AG20443 (cell line): ENCODE measurements at places on chromosomes 6 and 20.

- DNase-seq, result no peak
Observed at GRCh38 chr6:54099225-54099624, 12.0 kb upstream of the MLIP start.

- no peak for DNase-seq
Observed at GRCh38 chr20:63952769-63953168, 3.4 kb downstream of the UCKL1 start.

DNA sequence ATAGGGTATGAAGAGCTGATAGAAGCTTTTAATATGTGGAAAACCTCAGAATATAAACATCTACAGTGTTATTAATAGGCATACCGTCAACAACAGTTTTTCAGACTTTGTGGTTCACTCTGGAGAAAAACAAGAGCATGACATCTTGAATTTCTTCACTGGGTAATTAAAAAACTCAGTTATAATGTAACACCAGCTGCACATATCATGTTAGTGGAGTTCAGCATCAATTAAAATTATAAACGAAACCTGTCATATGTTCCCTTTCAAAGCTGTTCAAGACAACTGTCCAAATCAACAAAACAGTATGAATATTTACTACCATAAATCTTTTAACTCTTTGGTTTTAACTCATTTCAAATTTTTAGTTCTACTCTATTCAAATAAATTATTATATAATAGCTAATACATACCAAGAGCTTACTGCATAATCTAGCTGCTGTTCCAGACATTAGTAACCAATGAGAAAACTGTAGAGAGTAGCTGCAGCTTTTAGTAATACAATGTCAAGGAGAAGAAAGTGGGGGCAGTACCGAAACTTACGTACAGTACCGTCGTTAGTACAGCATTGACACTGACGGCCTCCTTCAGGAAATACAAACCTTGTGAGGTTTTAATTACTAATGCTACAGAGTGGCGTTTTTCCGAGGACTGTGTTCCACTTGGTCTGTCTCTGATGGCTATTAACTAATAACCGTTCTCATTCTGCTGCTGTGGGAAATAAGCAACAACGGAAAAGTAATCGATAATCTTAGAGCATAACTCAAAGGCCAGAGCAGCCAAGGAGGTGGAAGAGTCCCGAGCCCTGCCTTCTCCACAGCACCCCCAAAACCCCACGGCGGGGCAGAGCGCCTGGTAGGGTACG, 532 bp upstream of the PM20D2 start:
- peak; percentile 29 for DNase-seq

- DNase-seq, result no peak
Observed at GRCh38 chr20:3616250-3616649, 46.9 kb downstream of the GFRA4 start.

GRCh38 chr6:42163981-42164380, 9.2 kb upstream of the GUCA1A start:
- no peak for DNase-seq

DNA sequence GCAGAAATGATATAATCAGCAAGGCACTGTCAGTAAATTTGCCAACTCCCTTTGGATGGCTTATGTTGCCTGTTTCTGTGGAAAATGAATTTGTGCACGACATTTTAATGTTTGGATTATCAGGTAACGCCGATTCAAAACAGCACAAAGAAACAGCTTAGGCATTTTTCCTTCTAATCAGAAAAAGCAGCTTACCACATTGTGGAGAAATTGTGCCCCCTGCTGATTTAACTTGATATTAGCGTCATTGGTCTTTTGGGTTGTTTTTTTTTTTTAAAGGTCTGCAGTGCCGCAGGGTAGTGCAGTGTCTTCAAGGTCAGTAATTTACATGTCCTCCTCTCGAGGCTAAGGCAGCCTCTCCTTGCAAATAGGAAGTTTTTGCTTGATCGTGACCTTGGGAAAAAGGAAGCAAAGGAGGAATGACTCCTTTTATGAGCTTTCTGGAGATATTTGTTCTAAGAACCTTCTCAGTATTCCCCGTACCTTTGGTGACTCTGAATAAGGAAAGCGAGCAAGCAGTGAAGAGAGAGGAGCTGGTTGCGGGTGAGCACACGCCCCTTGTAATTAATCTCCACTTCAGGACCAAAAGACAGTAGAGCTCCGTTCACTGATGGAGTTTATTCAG, 79.1 kb downstream of the ELOVL4 start:
- peak; percentile 72 for DNase-seq

GRCh38 chr6:47713200-47713599, 14.8 kb downstream of the ADGRF4 start:
- DNase-seq, result no peak

GRCh38 chr6:161445021-161445799, 171.3 kb upstream of the AGPAT4 start:
- DNase-seq, result no peak

DNA sequence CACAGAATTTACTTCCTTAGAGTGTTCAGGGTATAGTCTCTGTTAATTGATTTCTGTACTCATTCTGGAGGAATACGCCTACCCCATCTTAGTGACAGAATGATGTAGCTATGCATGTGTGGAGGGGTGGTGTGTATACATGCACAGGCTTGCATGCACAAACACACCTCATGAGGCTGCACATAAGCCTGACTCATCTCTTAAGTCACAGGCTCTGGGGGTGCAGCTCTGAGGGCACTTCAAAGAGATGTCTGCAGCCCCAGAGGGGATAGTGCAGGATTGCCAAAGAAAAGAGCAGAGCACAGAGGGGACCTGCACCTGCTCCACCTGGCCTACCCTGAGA, 24.6 kb downstream of the TBX18 start:
- DNase-seq, result no peak

- no peak for DNase-seq
Observed at GRCh38 chr6:124090491-124090890, 286.8 kb downstream of the NKAIN2 start.

DNA sequence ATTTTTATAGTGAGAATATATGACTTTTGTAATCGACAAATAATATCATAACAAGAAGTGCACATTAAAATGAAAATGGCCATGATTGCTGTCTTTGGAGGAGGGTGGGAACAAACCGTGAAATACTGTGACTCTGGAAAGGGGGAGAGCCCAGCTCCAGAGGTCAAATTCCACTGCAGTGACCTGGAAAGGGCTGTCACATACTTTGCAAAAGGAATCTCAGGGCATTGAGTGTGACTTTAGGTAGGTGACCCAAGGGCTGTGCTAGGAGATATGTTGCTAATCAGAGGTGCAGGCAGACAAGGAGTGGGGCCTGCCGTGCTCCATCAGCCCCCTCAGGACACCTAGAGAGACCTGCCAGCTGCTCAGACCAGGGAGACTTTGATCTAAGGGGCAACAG, 28.1 kb upstream of the BMP7 start:
- DNase-seq, result no peak

- no peak for DNase-seq
Observed at GRCh38 chr20:40331807-40332560, 357.1 kb downstream of the MAFB start.

DNA sequence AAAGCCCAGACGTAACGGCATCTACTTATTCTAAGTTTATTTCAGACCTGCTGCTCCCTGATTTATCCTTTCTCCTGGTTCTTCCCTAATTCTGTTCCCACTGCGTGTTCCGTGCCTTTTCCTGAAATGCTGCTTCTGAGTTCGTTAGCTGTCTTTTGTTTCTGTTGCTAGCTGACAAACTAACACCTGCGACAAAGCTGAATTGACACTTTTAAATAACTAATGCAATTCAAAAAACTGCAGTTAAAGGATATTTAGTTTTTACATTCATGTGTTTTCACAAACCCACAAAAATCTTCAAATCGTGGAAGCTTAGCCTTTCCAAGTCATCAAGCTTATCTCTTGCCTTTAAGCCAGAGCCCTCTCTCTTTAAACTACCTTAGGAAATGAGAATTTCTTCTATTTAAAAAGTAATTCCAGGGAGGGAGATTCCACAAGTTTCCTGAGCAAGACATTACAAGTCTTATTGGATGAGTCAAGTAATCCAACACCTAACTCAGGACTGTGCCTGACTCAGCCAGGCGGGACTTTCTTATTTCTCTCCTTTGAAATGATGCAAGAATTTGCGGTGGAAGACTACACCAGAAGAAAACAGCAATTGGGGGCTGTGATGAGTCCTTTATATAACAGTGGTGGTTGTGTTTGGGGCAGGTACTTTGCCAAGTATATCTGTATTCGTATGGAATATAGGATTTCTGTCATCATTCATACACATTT, 6.3 kb downstream of the ADTRP start:
- peak; percentile 84 for DNase-seq

GRCh38 chr20:36181934-36182603, 27.5 kb downstream of the EPB41L1 start:
- DNase-seq, result peak; percentile 73

DNA sequence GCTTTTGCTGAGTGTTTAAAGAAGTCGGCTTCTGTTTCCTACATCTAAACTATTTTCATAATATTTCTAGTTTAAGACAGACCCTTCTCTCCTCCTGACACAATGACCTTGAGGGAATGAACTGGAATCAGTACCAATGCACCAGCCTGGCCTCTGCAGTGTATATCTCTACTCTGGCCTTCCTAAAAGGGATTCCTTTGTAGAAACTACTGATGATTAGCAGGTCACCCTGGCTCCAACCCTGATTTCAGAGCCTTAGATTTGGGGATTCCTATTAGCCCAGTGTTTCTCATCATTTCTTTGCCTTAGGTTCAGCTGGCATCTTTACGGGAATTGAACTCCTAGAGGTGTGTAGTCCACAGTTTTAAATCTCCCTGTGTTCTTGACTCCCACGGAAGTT, 75.4 kb downstream of the ADGRB3 start:
- DNase-seq, result no peak

GRCh38 chr6:125597411-125598253, 151.8 kb upstream of the HEY2 start:
- no peak for DNase-seq

GRCh38 chr6:99882128-99882702, 111.8 kb downstream of the MCHR2 start:
- DNase-seq, result no peak

DNA sequence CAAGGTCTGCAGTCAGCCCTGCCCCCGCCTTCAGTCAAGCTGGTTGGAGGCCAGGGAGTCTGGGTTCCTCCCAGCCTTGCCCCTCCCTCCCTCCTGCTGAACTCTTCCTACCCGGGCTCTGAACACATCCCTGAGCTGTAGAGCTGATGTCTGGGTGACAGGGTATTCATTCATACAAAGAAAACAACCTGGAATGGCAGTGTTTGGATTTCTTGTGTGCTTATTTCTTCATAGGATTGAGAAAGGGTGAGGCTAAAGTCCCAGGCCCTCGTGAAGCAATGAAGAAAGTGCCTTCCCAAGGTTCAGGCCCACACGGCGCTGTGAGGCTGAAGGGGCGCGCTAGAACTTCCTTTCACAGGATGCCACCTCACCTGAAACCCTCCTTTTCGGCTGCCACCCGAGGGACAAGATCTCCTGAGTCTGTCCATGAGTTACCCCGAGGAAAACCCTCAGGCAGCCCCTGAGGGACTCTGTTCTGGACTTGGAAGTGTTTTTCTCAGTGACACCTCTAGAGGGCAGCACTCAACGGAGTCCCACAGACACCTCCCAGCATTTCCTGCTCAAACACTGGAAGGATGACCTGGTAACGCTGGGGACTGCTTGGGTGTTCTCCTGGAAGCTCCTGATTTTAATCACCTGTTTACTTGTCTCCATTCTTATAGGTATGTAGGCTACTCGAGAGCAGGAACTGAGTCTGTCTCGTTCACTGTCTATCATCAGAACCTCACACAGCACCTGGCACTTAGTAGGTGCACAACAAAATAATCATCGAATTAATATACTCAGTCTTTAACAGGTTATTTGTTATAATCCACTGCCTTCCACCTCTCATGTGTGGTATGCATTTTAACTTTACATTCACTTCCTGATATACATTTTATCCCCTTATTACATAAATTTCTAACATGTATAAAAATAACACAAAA, 11.8 kb upstream of the GSTA1 start:
- peak; percentile 81 for DNase-seq

GRCh38 chr6:69696273-69696672, 100.5 kb downstream of the LMBRD1 start:
- DNase-seq, result no peak

- DNase-seq, result no peak
Observed at GRCh38 chr6:119312441-119312840, 37.1 kb downstream of the MAN1A1 start.

- no peak for DNase-seq
Observed at GRCh38 chr20:35560541-35560940, 18.7 kb downstream of the ERGIC3 start.

GRCh38 chr20:49704932-49705336, 8.7 kb downstream of the B4GALT5 start:
- no peak for DNase-seq

- DNase-seq, result no peak
Observed at GRCh38 chr20:7358670-7359069, 581.6 kb downstream of the HAO1 start.

- no peak for DNase-seq
Observed at GRCh38 chr6:157385482-157385881, 4.5 kb downstream of the ZDHHC14 start.

DNA sequence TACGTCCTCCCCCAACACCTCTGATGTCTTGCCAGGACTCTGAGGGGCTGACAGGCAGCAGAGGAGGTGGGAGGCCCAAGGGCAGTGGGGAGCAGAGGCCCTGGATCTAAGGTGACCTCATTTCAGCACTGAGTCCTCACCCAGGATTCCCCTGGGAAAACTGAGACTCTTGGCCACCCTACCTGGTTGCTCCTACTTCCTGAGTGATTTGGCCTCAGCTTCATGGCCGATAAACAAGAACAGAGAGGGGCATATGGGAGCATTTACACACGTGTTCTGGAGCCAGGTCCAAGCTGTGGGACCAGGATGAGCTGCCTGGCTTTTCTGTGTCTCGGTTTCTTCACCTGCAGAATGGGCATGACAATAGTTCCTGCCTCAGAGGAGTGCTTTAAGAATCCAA, 133.8 kb downstream of the ANKRD60 start:
- no peak for DNase-seq

GRCh38 chr6:11120271-11121005, 8.9 kb upstream of the ERVFRD-1 start:
- DNase-seq, result no peak

DNA sequence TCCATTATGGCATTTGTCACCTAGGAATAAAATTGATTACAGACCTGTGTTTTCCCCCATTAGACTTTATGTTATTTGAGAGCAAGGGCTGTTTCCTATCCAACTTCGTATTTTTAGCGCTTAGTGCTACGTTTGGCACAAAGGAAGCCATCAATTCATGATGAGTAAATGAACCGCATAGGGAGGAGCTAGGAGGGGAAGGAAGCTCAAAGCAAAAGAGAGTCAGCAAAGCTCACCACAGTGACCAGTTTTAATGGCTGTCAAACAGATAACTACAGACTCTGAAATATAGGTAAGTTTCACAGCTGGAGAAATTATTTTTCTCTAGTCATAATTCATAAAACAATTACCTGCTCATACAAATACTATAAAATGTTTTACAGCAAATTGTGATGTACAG, 6.9 kb upstream of the SAMD3 start:
- DNase-seq, result no peak

DNA sequence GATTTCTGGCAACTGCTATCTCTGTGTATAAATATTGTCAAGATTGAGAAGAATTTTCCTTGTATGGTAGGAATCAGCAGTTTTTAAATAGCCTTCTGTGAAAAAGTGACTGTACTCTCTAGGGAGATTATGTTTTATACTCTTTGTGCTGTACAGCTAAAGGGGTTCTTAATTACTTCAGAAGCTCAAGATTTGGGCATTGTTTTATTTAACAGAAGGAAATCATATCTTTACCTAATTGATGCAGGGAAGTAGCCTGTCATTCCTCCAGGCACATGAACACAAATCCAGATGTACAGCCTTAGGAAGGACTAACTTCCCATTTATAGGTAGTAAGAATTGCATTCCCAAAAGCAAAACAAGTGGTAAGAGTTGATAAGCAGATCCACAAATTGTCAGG, 1.3 kb downstream of the CALHM5 start:
- DNase-seq, result no peak
